ENCODE measurements at places on chromosomes 7 and 10.
A peak's percentile ranks its signal among the peaks of the same experiment; 100 is the strongest.

- peak; percentile 56 for DNase-seq
Measured at GRCh38 chr10:31961277-31962074, 32.8 kb upstream of the ARHGAP12 start.

DNA sequence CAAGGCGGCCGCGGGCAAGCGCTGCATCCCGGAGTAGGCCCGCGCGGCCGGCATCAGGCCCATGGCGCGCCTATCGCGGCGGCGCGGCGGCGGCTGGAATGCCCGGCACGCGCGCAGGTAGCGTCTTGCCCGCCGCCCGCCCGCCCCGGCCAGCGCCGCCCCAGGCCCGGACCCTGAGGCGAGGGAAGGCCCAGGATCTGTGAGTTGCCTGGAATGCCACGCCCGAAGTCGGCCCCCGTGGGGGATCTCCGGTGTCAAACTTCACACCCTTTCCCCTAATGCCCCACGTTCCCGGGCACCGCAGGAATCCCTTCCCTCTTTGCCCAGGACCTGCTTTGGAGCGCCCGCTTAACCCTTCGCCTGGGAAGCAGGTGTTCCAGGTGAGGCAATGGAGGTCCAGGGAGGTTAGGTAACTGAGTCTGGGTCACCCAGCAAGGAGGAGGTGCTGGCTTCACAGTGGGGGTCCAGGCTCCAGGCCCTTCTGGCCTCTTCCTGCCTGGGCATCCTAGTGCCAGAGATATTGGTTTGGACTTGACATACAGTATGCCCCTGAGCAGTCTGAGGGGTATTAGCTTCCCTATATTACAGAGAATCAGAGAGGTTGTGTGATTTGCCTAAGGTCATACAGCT lies 138.1 kb downstream of the ARHGAP22 start:
- no peak for DNase-seq

DNA sequence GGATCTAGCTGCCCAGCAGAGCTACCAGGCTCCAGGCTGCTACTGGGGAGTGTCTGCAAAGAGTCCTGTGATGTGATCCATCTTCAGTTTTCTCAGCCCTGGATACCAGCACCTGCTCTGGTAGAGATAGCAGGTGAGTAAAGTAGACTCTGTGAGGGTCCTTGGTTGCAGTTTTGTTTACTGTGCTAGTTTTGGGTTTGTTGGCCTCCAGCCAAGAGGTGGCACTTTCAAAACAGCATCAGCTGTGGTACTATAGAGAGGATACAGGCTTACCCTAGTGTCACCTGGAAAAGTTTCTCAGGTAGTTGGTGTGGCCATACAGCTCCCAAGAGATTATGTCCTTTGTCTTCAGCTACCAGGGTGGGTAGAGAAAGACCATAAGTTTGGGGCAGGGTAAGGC lies 56.3 kb downstream of the MTERF1 start:
- no peak for DNase-seq

DNA sequence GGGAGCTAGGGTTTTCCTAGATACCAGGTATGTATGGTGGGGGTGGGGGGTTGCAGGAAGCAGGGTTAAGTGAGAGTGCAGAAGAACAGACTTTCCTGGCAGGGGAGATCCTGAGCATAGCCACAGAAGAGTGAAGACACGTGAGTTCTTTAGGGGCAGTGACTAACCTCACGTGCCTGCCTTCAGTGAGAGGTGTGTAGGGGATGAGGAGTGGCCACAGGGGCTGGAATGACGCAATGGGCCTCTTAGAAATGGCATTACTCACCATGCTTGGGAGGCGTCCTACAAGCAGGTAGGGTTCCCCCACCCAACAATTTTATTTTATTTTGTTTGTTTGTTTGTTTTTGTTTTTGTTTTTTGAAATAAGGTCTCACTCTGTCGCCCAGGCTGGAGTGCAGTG lies 698.6 kb upstream of the NRP1 start:
- DNase-seq = no peak

- DNase-seq = no peak
Measured at GRCh38 chr10:128843972-128844371, 623.1 kb upstream of the MGMT start.

GRCh38 chr7:136957391-136957790 lies 88.9 kb downstream of the CHRM2 start:
- DNase-seq = no peak

DNA sequence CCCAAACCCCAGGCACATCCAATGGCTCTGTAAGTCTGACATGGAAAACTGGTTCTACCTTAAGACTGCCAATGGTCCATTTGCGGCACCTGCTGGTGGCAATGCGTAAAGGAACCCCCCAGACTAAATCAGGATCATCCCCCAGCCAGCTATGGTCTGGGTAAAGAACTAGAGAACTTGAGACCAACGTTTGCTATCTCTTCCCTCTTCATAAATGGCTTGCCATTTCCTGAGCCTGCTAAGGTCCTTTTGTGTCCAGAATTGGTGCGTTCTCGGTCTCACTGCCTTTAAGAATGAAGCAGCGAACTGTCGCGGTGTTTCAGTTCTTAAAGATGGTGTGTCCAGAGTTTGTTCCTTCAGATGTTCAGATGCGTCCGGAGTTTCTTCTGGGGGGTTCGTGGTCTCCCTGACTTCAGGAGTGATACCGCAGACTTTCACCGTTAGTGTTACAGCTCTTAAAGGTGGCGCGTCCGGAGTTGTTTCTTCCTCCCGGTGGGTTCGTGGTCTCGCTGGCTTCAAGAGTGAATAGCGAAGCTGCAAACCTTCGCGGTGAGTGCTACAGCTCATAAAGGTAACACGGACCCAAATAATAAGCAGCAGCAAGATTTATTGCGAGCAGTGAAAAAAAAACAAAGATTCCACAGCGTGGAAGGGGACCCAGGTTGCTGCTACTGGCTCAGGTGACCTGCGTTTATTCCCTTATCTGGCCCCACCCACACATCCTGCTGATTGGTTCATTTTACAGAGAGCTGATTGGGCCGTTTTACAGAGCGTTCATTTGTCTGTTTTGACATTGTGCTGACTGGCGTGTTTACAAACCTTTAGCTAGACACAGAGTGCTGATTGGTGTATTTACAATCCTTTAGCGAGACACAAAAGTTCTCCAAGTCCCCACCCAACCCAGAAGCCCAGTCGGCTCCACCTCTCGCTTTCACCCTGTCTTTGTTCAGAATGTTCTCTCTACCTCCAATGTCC lies 95.4 kb downstream of the ELMO1 start:
- DNase-seq = no peak

- peak; percentile 75 for DNase-seq
Measured at GRCh38 chr7:92634924-92635519, 44.8 kb upstream of the FAM133B start.

GRCh38 chr10:62050893-62051433 lies 149.5 kb downstream of the ARID5B start:
- peak; percentile 92 for DNase-seq

GRCh38 chr7:26928703-26929347 lies 64.4 kb upstream of the SKAP2 start:
- DNase-seq = no peak

DNA sequence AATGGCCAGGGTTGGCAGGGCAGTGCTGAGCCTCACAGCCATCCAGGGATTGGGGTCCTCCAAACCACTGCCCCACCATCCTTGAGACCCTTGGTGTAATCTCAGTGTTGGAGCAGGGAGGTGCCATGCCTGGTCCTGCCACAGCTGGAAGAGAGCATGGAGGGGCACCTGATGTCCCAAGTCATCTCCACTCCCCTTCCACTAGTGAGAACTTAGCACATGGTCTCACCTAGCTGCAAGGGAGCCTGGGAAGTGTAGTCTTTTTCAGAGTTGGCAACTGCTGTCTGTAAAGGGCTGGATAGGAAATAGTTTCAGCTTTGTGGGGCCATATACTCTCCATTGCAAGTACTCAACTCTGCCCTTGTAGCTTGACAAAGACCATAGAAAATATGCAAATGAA lies 238.7 kb downstream of the RPS24 start:
- DNase-seq = no peak

DNA sequence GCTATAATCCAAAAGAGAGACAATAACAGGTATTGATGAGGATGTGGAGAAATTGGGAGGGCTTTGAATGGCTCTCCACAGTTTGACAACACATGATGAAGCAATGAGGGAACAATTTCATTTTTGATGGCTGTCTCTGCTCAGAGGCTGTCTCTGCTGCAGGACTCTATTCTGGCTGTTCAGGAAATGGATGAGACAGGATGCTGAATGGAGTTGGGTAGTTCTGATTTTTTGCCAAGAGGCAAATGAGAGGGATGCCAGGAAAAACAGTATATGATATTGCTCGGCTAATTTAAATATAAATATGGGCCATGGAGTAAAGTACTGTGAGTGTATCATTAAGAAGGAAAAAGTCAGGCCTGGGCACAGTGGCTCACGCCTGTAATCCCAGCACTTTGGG lies 16.8 kb downstream of the APBB1IP start:
- DNase-seq = no peak

GRCh38 chr10:113982296-113982695 lies 61.4 kb upstream of the ADRB1 start:
- no peak for DNase-seq

DNA sequence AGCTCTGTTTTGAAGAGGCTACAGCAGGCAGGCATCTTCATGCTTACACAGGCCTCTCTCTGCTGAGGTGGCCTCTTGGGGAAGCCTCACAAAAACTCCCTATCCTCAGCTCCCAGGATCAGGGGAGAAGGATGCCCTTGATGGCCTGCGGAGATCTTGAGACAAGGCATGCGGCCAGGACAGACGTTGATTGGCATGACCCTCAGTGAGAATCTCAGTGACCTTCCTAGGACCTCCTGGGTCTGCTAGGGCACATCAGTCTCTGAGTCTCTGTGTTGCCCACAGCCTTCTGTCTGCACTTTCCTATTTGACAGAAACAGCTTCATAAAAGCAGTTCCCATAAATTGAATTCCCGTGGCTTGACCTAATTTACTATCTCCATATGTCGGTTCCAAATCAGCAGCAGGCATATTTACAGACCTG lies 1005.8 kb upstream of the C7orf33 start:
- no peak for DNase-seq

DNA sequence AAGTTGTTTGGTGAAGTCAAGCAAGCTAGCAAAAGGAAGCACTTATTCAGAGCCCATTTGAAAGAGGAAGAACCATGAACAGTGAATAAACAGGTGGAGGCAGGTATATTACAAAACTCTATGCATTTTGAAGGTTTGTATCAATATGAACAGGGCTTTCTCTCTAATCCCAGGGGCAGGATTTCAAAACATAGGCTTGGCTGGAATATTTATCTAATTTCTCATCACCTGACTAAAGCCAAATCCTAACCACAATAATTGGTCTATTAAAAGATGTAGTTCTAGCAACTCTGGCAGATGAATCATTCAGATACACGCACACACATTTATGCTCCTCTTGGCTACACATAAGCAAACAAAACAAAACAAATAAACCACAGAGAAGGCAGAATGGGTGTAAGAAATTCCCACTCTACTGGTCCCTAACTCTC lies 554.4 kb downstream of the INHBA start:
- DNase-seq = peak; percentile 89

- peak; percentile 47 for DNase-seq
Measured at GRCh38 chr7:12637819-12638592, 49.4 kb upstream of the ARL4A start.

DNA sequence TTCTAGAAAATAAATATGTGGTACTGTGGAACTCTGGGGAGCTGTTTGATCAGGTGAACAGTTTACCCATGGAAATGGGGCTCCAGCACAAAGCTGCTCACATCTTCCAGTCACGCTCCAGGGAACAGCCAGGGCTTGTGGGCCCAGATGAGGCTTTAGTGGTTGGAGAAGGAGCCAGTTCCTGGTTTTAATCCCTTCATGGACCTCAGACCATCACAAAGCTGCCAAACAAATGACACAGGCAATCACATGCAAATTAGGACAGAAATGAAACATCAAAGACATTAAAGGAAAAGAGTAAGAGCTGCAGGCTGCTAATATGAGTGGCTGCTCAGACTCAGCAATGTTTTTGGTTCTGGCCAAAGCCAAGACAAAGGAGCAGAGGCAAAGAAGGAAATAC lies 2.2 kb upstream of the ATP6V0E2 start:
- no peak for DNase-seq

DNA sequence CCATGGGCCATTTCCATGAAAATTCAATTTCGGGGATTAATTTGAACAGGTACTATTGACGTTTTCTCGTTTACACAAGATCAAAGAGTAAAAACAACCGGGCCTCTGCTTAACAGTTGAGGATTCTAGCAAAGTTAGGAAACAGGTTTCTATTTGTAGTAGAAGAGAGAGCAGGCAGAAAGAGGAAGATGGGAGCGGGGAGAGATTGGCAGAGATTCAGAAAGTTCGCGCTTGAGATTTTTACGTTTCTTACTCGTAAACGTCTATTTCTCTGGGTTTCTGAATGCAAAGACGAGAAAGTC lies 571 bp upstream of the VWC2 start:
- DNase-seq = no peak

DNA sequence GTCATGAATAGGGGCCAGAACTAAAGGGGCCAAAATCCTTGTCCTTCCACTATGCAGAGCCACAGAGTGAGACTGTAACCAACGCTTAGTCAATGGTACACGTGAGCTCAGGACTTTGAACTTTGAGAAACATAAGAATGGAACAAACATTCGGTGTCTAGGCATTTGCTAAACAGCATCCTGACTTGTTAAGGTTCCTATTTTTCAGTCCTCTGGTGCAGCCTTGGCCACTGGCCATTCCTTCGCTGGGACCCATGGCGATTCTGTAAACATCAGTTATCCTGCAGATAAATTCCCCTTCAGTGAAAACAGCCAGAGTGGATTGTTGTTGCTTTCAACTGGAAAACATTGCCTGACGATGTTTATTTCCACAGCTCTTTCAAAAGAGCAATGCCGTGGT lies 266.8 kb downstream of the SORCS1 start:
- DNase-seq = no peak

GRCh38 chr7:91165846-91166230 lies 98.4 kb upstream of the FZD1 start:
- no peak for DNase-seq

DNA sequence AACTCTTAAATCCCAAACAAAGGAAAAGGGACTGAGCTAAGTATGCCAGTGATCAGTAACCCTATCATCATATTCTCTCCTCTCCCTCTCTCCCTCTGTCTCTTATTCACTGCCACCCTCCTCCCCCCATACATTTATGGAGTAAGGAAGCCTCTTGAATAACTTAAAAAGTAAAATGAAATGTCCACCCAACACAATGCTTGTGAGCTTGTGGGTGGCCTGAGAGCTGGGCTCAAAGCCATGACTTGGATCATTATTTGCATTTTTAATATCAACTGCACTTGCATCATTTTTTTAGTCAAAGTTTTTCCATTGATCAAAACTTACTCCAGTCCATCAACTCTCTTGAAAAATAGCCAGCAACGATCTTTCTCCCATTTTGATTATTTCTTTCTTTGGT lies 46.8 kb downstream of the FAM107B start:
- no peak for DNase-seq

GRCh38 chr7:47962262-47962661 lies 14.0 kb upstream of the PKD1L1 start:
- no peak for DNase-seq
